ENCODE measurements at places on chromosomes 11 and 22.

- DNase-seq, result no peak
Measured at GRCh38 chr11:15965562-15966250, 390.6 kb downstream of the SOX6 start.

- DNase-seq, result no peak
Measured at GRCh38 chr11:69130654-69131053, 25.1 kb upstream of the SMIM38 start.

GRCh38 chr11:12258451-12258850 is 118.9 kb upstream of the PARVA start:
- no peak for DNase-seq

GRCh38 chr11:60899046-60899936 is 7.1 kb downstream of the PRPF19 start:
- DNase-seq, result peak; percentile 24

DNA sequence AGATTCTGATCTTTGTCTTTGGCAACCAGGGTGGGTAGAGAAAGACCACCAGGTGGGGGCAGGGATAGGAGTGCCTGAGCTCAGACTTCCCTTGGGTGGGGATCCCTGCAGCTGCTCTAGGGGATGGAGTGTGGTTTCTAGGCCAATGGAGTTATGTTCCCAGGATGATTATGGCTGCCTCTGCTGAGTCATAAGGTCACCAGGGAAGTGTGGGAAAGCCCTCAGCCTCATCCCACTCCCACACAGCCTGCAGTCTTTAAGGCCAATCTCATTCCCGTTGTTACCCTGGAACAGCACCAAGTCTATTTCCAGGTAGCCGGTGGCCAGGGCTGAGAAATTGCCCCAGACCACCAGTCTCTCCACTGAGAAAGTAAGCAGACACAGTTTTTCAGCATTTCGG is 2269.3 kb upstream of the RAG2 start:
- no peak for DNase-seq

- DNase-seq, result no peak
Measured at GRCh38 chr11:79437278-79437980, 3.4 kb downstream of the TENM4 start.

- DNase-seq, result peak; percentile 86
Measured at GRCh38 chr22:50314455-50315288, 7.2 kb upstream of the PLXNB2 start.

- DNase-seq, result peak; percentile 13
Measured at GRCh38 chr22:23183061-23183698, 2.9 kb downstream of the BCR start.

GRCh38 chr11:69499918-69500284 is 18.4 kb downstream of the LINC01488 start:
- no peak for DNase-seq

- DNase-seq, result no peak
Measured at GRCh38 chr11:71336176-71336995, 84.0 kb upstream of the SHANK2 start.

DNA sequence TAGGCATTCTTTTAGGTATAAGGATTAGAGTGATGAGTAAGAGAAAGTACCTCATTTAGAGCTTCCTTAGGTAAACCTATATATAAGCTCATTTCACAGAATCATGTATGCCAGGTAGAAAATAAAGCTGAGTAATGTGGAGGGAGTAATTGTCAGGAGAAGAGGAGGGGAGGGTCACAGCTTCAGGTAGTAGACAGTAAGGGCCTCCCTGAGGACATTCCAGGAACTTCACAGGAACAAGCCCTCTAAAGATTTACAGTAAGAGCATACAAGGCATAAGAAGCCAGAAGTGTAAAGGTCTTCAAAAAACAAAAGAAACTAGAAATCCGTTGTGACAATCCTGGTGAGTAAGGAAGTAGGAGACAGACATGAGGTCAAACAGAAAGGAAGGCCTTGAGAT is 57.6 kb downstream of the USP47 start:
- DNase-seq, result no peak

DNA sequence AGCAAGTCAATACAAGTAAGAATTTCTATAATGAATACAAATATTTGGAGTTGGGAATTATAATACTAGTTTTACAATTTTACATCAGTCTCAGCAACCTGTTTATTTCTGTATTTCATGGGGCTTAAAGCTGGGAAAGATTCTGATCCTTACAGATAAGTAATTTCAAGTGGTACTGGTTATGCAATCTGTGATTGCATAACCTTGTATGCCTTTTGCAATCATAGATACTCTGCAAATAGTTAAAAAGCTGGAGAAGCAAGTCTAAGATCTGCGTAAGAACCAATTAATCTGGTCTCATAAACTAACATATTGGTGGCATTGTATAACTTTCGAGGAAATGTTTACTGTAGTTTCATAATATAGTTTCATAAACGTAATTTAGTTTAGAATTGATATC is 198.3 kb upstream of the PGR start:
- DNase-seq, result no peak

DNA sequence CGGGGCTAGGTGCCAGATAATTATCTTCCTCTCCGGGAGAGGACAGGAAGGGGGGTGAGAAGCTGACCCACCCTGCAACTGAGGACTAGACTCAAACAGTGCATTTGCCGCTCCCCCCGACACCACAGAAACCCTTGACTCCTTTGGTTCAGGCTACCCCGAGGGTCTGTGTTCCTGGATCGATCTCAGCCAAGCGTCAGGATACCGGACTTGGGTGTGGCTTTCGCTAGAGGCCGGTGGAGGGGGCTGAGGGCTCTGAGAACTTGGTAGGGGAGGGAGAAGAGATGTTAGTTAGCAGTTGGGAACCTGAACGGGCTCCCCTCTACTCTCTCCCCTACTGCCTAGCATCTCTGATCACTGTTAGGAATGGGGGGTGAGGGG is 840 bp downstream of the SEZ6L start:
- DNase-seq, result no peak

DNA sequence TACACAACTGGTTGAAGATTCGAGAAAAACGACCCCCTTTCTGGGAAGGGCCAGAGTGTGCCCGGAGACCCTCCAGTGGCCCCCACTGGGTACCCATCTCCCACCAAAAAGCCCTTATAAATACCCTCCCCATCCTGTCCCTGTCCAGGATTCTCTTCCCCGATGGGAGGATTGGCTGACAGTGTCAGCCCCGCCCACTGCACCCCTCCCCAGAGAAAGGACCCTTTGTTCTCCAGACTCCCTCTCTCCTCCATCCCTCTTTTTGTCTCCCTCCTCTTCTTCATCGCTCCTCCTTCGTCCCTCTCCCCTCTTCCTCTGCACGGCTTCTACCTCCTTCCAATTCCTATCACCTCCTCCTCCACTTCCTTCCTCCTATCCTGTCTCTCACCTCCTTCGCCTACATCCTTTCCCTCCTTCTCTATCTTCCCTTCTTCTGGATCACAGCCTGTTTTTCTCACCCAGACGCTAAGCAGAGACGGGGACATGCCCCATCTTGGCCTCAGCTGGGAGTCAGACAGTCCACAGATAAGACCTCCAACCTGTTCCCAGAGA is 13.3 kb upstream of the MEN1 start:
- no peak for DNase-seq

DNA sequence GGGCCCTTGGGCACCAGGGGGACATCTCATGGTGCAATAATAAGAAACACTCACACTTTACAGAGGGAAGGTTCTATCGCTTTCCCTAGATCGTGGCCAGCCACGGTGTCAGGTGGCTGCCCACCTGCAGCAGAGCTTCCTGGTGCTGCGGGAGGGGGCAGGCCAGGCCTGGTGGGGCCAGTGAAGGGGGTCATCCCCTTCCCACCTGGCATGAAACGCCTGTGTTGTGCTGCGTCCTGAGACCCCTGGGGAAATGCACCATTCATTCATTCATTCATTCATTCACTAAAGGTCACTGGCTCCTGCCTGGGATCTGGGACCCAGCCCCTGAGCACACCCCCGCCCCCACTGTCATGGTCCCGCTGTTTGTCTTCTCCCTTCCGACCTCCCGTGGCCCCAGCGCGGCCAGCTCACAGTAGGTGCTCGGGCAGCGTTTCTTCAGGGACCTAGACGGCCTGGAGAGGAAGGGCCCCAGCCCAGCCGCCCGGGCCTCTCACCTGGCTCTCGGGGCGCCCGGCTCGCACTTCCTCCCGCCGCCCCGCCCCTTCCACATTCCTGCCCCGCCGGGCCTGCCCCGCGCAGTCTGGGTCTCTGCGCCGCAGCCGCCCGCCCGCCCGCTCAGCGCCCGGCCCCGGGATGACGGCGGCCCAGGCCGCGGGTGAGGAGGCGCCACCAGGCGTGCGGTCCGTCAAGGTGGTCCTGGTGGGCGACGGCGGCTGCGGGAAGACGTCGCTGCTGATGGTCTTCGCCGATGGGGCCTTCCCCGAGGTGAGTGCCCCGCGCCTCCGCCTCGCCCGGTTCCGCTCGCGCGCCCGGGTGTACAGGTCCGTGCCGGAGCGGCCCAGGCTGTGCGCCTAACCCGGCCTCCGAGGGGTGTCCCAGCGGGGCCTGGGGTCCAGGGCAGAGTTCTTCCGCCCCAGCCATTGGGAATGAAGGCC is at the start of gene RHOD:
TSS of gene RHOD (plus strand) at position 581 of the 938 bp plus-strand sequence. CDS start at position 637, 56 bp downstream.
- peak; percentile 62 for DNase-seq

DNA sequence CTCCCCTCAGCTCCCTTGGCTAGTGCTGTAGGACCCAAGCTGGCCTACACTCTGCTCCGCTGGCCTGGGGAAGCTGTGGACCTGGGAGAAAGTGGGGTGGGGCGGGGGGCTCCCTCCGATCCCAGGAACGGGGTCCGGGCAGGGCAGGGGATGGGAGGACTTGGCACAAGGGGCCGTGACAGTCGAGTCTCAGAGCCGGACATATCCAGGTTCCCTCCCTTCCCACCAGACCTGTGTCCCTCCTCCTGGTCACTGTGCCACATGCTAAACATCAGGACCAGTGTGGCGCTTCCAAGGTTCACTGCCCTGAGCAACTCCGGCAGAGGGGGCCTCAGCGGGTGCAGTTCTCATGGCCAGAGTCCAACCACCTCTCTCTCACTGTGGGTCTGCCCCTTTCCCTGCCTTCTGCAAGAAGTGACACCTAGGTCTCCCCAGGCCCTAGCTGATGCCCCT is 2.0 kb downstream of the DUSP8 start:
- DNase-seq, result no peak

- no peak for DNase-seq
Measured at GRCh38 chr22:34812631-34813030, 253.3 kb upstream of the ISX start.

DNA sequence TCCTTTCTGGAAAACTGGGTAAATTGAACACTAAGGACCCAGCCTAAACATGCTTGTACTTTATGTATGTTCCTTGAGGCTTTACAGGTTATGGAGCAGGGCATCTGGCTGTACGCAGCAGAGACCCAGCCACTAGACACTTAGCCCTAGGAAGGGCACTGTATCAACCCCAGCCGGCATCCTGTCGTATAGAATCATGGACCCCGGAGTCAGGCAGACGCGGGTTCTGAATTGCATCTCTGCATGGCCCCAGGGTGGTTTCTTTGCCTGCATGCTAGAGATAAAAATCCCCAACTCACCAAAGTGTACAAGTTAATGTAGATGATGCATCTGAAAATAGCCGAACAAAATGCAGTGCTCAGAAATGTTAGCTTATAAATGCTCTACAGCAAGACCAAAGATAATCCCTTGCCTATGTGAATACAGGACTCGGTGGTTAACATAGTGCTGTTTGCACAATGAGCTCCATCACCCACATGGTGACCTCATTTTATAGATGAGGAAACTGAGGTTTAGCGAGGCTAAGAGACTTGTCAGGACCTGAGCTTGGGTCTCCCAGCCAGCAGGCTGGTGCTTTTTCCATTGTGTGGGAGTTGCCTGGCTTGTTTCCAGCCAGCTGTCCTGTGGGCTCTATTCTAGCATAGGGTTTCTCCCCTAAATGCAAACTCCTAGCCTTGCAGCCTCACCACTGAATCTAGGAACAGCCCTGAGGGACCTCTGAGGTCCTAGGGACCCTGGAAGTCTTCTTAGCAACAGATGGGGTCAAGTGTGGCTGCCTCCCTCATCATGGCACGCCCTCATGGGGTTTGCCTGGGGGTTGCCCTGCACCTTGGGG is 7.3 kb downstream of the CD6 start:
- DNase-seq, result peak; percentile 47

GRCh38 chr22:16651217-16651616 is 58.6 kb upstream of the CCT8L2 start:
- no peak for DNase-seq

DNA sequence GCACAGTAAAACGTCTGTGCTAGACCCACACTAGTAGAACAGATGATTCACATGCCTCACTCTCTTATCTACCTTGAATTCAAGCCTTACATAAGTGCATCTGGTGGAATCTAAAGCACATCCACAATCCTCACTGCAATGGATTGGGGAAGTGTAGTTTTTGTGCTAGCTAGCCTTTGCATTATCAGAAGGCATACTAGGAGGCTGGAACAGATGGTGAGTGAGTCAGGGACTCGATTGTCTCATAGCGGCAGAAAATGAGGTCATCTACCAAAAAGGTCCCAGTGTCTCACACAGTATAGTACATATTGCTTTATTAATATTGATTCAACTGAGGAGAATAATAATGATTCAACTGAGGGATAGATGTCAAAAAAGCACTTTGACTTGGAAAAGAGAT is 9.3 kb downstream of the MSANTD4 start:
- no peak for DNase-seq

DNA sequence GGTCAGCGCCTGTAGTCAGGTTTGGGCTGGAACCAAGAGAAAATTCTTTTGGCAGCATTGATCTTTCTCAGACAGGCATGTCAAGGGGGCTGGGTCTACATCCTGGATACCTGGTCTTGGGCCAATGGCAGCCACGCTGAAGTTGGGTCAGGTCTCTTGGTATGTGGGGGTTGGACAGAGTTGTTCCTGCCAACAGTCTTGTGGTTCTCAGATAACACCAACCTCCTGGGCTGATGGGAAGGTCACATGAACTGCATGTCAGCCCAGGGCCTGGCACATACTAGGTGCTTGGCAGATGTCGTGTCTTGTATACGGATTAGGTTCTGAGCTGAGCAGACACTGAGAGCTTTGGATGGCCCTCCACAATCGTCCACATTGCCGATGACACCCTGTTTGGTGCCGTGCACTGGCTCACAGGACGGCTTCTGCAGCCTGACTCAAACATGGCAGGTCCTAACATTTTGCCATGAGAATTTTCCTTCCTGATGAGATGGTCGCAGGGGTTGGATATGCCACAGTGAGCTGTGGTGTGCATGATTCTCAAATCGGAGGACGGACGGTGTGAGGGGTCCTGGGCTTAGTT is 42.0 kb downstream of the FBLN1 start:
- no peak for DNase-seq

GRCh38 chr11:126282361-126282735 is 545 bp upstream of the TIRAP start:
- DNase-seq, result peak; percentile 63

DNA sequence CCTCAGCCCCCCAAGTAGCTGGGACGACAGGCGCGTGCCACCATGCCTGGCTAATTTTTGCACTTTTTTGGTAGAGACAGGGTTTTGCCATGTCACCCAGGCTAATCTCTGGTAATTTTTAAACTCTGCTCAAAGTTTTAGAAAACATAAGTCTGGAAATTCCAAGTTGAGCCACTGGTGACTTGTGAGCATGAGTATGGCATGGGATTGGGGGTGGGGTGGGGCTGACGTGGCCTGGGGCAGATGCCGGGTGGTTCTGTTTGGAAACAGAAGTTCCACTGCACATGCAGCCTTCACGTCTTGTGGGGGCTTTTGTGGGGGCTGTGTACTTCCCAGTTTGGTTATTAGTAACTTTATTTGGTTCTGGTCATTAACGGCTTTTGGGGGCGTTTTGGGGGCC is 67.3 kb downstream of the PTPRJ start:
- no peak for DNase-seq

GRCh38 chr11:27622541-27623300 is 77.5 kb downstream of the BDNF start:
- no peak for DNase-seq
